H7 (cell line): ENCODE measurements at places on chromosomes 3 and 15. TPM values are rescaled to one million over a fixed set of nuclear protein-coding genes. Genes with fewer than 3 reads are reported as not detected.

HRG gene
- total RNA-seq = 0.14 TPM in 1 of 2 replicates, not detected in the other

CSTA gene
- not detected in 2 replicates for total RNA-seq

CCR3 gene
- total RNA-seq = not detected in 2 replicates

UBP1 gene
- total RNA-seq = 31.8 and 32.4 TPM in 2 replicates

DNA sequence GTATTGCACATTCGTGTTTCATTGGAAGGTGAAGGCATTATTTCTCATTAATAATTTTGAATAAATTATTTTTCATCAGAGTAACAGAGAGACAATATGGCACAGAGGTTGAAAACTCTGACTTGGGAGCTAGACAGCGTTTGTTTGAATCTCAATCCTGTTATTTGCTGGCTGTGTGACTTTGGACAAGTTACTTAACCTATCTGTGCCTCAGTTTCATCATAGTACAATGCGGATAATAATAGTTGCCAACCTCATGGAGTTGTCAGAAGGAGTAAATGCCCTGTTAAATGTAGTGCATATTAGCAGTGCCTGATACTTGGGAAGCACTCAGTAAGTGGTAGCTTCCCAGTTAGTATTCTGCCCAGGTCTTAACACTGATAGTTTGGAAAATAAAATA, 151.7 kb downstream of the SPATA16 start:
- DNase-seq = no peak

- DNase-seq = no peak
Observed at GRCh38 chr3:171226794-171227193, 200.3 kb upstream of the SLC2A2 start.

DNA sequence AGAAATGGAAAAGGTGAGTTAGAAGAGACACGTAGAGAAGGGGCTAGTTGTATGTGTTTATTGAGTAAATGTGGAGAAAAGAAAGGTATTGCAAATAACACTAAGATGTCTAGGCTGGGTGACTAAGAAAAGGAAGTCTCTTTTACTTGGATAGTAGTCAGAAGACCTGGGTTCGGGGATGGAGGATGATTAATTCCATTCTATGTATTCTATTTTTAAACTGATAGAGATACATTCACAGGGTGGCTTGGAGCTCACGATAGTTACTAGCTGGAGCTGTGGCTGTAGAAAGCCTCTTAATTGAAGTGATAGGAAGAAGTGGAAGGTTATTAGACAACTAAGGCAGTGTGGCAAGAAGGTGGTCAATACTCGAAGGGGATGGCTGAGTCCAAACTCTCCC, 65.9 kb upstream of the TNIK start:
- no peak for DNase-seq

DNA sequence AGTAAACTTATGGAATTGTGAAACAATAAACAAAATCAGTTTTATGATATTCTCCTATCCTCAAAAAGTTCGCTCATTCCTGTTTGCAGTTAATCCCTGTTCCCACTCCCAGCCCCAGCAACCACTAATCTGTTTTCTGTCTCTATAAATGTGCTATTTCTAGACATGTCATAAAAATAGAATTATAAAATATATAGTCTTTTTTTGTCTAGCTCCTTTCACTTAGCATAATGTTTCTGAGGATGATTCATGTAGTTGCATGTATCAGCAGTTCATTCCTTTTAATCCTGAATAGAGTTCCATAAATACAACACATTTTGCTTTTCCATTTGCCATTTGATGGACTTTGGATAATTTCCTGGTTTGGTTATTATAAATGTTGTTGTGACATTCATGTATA, 140.0 kb downstream of the KCNAB1 start:
- DNase-seq = no peak

- no peak for DNase-seq
Observed at GRCh38 chr15:85598718-85599398, 195.9 kb downstream of the KLHL25 start.

- DNase-seq = no peak
Observed at GRCh38 chr15:37037071-37037655, 63.2 kb downstream of the MEIS2 start.

GRCh38 chr3:1830851-1831250, 267.8 kb upstream of the CNTN4 start:
- no peak for DNase-seq

GRCh38 chr15:27065151-27065550, 94.2 kb downstream of the GABRG3 start:
- DNase-seq = no peak

DNA sequence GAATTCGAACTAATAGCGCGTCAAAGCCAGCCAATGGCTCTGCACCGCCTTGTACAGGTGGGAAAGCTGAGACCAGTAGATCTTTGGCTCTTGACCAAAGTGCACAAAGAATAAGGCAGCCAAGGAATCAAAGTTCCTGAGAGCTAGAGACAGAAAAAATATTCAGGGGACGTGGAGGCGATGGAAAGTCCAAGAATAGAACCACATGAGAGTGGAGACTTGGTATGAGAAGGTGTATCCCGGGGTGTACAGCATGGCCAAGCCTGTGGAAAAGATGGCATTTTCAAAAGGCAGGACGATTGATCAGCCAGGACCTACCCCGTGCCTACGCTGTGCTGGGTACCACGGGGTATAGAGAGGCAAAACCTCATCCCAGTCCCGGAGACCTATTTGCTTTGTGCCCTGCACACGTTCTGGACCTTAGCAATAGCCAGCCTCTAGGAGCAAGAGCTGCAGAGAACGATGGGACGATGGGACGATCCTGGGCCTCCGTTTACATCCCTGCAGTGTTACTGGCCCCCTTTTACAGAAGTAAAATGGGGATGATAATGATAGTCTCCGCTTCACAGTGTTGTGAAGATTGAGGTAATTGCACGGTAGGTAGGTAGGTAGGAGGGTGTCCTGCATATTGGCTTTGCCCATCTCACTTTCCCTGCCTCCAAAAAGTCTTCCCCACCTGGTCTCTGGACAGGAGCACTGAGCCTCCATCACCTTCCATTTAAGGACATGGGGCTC, 583 bp upstream of the RBSN start:
- DNase-seq = peak; percentile 54

- DNase-seq = peak; percentile 75
Observed at GRCh38 chr15:62306851-62307504, 141.9 kb upstream of the C2CD4B start.

DNA sequence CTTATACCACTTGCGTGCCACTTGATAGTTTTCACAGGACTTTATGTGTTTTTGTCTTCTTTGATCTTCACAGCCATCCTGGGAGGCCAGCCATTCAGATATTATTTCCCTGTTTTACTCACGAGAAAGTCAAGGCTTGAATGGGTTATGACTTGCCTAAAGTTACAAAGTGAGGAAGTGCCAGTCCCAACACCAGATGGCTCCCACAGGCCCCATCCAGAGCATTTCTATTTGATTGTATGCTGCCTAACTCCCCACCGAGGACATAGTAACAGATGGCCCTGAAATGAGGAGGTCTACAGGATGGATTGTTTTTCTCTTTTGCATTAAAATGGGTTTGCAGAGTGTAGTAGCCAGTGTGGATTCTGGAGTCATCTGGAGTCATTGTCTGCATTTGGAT, 74.5 kb downstream of the SPTSSB start:
- DNase-seq = no peak

- no peak for DNase-seq
Observed at GRCh38 chr3:9692416-9692815, 11.2 kb upstream of the CPNE9 start.

GRCh38 chr3:159882367-159882766, 106.3 kb upstream of the IL12A start:
- DNase-seq = no peak

DNA sequence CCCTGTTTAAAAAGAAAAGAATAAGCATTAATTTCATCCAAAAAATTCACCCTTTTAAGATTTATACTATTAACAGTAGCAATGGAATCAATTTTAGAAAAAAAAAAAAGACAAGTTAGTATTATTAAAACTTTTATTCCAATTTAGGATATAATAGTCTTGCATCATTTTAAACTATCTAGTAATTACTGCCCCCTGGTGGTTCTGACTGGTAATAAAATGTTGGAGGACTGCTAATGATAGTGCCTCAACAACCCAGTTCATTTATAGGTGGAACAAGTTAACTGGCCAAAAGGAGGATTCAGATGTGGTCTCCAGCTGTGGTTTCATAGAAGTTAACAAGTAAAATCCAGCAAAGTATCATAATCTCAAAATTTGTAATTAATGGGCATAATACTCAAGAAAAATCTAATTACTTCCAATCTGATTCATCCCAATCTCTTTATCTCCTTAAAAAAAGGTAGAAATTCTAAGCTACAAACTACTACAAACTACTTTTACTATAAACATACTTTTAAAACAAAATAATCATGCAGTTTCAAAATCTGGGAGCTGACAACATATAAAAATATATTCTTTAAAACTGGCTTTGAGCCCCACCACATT, 30.7 kb upstream of the WDR49 start:
- DNase-seq = peak; percentile 26
